Hematopoietic multipotent progenitor cell treated with erythropoietin and hydrocortisone succinate and interleukin-3 and kit ligand, for 15 days (in vitro differentiated cells): ENCODE measurements at places on chromosomes 13 and 19.

- DNase-seq: peak; percentile 35
Observed at GRCh38 chr19:47111682-47112165, 1.9 kb downstream of the ZC3H4 start.

DNA sequence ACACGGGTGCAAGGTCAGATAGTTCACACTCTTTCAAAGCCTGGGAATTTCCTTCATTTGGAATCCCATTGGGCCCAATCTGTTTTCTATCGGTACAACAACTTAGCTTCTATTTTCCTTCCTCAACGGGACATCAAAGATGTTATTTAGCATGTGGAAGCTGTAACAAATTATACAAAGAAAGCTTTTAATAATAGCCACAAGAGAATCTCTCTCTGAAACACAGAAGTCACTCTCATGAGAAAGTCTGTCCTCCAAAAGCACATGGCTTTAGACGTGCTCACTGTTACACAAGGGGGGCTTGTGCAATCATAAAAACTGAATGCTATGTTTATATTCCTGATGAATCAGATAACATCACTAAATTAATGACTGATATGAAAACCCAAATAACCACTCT lies 28.9 kb upstream of the CYSLTR2 start:
- DNase-seq: no peak

GRCh38 chr13:46565808-46566750 lies 13.1 kb downstream of the LRCH1 start:
- DNase-seq: no peak

GRCh38 chr13:80894917-80895316 lies 554.0 kb upstream of the SPRY2 start:
- no peak for DNase-seq

- no peak for DNase-seq
Observed at GRCh38 chr13:94122300-94122915, 357.1 kb downstream of the DCT start.

DNA sequence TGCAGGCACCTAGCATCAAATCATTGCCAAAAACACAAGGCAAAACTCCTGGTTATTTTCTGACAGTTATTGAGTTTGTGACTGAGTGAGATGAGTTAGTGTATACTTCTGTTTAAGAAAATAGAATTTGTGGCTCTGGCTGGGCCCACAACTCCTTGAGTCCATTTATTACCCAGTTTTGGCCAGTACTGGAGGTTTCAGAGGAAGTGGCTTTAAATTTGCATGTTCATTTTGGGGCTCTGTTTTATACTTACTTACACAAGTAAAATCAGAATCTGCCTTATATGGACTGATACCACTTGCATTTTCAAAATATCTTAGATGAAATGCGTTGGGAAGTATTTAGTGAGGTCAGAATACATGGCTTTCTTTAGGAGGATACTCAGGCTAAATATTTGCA lies 29.0 kb downstream of the TNFSF11 start:
- no peak for DNase-seq

GRCh38 chr19:17248011-17248776 lies 2.5 kb upstream of the NR2F6 start:
- no peak for DNase-seq

DNA sequence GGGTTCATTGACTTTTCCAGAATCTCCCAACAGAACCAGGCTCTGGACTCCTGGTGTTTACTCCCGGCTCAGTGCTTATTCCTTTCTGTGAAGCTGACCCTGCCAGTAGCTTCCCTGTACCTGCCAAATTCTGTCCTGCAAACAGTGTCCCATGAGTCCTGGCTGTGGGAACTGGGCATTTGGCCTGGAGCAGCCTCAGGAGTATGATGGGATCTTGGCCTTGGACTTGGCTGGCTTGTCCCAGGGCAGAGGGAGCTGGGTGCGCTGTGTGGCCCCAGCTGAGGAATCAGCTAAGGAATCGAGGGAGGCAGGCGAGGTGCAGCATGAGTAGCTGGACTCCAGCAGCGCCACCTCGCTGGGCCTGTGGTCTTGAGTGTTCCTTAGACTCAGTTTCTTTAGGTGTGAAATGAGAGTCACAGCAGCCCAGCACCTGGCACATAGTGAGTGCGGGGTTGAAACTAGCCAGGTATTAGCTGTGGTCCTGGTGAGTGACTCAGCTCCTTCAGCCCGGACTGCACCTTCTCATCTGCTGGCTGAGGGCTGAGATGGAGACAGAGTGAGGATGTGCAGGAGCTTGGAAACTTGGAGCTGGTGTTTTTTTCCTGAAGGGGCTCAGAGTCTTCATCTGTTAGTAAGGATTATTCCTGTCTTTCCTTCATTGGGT lies 10.4 kb downstream of the CLASRP start:
- no peak for DNase-seq

DNA sequence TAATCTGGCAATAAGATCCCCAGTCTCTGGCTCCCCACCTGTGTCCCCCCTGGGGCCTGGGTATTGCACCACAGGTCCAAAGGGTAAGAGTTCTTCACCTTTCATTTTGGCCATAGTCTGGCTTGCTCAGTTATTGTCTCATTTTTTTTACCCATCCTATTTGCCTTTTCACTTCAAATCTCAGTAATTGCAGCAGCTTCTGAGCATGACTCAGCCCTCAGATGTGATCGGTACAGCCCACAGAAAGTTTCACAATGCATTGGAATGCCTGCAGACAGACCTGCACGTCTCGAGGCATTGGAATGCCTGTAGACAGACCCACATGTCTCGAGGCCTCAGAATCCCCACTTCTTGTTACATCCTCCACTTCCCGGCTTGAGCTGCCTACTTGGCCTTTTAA lies 173.6 kb downstream of the NUFIP1 start:
- no peak for DNase-seq

GRCh38 chr13:114124921-114125320 lies 7.5 kb downstream of the RASA3 start:
- no peak for DNase-seq

GRCh38 chr13:84870190-84870589 lies 929.0 kb downstream of the SLITRK6 start:
- no peak for DNase-seq

DNA sequence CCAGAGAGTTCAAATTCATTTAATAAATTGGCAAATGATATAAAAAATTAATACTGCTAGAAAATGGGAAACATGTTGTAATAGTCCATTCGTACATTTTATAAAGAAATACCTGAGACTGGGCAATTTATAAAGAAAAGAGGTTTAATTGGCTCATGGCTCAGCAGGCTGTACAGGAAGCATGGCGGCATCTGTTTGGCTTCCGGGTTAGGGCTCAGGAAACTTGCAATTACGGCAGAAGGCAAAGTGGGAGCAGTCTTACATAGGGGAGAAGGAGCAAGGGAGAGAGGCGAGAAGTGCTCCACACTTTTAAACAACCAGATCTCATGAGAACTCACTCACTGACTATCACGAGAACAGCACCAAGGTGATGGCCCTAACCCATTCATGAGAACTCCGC lies 512.0 kb downstream of the DACH1 start:
- DNase-seq: no peak

GRCh38 chr13:50410921-50411746 lies 395.9 kb downstream of the KCNRG start:
- no peak for DNase-seq

DNA sequence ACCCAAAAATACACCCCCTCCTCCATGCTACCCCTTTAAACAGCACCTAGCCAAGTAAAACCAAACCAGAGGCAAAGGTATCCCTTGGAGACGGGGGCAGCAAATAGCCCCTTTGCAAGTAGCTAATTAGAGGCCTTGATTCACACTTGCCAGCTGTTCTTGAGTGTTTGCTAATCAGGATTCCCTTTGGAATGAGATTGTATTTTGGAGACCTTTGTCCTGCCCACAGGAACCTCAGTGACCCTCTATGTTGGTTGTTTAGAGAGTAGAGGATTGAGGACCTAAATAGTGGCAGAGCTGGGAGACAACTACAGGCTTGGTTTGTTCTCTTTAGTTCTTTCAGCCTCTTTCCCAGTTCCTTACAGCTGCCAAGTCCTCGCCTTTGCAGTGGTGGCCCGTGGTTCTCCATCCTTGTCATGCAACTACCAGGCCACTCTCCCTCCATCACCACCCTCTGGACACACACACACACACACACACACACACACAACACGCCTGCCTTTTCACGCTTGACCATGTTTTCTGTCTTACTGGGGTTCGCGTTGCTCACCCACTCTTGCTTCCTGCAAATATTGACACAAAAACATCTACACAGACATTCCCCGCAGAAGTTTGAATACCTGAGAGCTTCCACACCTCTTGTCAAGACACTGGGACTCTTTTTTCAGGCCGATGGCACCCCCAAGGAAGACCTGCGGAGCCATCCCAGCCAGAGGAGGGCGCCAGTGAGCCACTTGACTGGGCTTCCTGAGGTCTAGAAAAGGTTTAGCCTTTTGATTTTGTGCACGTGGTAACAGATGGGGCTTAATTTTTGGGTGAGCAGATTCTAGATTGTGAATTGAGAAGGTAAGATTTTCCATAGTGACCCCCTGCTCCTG lies 80.0 kb upstream of the GPR183 start:
- peak; percentile 51 for DNase-seq

DNA sequence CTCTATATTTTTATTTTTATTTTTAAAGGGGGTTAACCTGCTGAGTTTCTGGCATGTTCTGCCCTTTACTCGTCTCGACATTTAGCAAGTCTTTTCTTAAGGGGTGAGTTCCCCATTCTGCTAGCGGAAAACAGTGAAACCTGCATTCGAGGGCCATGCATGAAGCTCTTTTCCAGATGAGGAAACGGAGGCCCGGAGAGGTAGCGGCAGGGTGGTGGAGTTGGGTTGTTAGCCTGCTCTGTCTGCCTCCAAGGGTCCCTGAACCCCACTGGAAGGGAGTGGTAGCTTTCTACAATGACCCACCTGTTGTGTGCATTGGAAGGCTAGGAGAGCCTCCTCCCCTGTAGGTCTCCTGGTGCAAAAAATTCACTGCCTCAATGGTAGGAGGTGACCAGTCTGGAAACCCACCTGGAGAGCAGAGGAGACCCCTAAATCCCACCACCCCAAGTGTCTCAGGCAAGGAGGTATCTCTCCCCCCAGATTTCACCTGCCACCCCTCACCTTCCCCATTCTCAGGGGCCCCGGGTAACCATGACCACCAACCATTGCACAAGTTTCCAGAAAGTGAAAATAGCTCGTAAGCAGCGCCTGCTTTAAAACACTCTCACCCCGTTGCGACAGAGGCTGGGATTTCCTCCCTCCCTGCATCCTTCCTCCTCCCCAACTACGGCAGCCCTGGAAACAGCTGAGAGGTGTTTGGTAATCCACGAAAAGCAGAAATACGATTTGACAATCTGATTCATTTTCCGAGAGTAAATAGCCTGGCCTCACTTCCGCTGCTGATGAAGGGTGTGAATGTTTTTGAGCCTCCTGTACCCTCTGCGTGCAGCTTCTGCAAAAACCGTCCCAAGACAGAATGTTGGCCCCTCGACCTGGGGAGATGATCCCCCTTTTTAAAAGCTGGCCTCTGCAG lies 3.5 kb downstream of the KLF2 start:
- no peak for DNase-seq

DNA sequence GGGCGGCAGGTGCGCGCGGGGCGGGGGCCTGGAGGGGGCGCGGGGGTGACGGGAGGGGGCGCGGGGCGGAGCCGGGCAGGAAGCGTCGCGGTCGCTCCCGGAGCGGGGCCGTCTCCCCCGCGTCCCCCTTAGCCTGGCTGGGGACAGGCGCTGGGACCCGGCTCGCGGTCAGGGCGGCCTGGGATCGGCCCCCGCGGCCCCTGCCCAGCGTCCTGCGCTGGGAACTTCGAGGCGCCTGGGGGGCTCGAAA lies 74.7 kb upstream of the MCF2L start:
- DNase-seq: no peak

DNA sequence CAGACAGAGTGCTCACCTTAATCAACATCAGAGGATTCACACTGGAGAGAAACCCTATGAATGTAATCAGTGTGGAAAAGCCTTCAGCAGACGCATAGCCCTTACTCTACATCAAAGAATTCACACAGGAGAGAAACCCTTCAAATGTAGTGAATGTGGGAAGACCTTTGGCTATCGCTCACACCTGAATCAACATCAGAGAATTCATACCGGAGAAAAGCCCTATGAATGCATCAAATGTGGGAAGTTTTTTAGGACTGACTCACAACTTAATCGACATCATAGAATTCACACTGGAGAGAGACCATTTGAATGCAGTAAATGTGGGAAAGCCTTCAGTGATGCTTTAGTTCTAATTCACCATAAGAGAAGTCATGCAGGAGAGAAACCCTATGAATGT lies 18.3 kb downstream of the ZNF527 start:
- DNase-seq: no peak
